Mammary epithelial cell (primary cell): ENCODE measurements at places on chromosomes 5 and 9.
A peak's percentile ranks its signal among the peaks of the same experiment; 100 is the strongest.

DNA sequence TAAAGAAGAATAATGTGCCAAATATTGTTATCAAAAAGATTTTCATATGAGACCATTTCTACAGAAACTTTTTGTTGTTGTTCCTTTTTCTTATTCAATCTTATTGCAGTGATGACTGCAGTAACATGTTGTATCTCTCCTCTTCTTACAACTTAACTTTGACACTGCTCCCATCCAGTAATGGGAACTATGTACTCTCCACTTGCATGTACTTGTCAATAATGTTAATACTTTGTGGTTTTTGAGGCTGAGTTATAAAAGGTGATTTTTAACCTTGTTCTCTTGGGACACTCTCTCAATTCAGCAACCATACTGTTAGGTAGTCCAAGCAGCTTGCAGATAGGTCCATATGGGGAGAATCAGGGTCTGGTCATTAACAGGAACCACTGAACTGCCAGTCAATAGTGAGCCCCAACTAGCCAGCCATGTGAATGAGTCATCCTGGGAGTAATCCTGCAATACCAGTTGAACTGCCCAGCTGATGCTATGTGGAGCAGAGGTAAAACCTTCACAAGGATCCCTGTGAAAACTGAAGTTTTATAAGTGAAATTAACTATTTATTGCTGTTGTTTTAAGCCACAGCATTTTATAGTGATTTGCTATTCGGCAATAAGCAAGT is 199.6 kb upstream of the DAB2 start:
- DNase-seq: peak; percentile 83

DNA sequence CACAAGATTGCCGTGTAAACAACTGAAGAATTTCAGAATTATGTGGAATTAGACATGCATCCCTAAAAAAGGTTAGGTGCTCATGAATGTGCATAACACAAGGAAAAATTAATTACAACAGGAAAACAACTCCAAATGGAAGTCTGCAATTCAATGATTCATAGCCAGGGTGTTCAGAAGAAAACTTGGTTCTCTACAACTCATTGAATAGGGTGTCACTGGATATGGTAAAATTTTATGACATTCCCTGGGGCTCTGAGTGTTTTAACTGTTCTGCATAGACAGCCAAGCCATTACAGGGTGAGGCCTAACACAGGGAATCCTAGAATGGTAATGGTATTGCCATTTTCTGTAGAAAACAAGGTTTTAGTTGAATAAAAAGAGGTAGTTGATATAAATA is 24.4 kb upstream of the ZSWIM6 start:
- no peak for DNase-seq

- no peak for DNase-seq
Measured at GRCh38 chr5:156474251-156474650, 147.3 kb downstream of the SGCD start.

GRCh38 chr5:134651531-134651930 is 2.9 kb downstream of the SEC24A start:
- no peak for DNase-seq

GRCh38 chr9:89477384-89477783 is 20.5 kb downstream of the SEMA4D start:
- no peak for DNase-seq

DNA sequence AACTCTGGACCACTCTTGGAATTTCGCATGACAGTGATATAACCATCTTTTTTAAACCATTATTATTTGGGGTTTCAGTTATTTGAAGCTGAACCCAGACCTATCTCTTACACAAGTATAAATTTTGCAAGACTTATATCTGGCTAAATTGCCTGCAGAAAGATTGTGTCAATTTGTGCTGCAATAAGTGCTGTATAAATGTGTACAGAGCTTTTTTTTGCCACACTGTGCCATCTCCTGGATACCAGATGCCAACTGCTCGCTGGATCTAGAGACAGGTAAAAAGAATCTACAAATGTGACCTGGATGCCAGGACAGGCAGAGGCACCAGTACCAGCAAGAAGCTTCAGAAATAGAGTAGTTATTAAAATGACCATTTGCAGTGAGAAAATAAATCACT is 25.9 kb upstream of the TTC39B start:
- no peak for DNase-seq

DNA sequence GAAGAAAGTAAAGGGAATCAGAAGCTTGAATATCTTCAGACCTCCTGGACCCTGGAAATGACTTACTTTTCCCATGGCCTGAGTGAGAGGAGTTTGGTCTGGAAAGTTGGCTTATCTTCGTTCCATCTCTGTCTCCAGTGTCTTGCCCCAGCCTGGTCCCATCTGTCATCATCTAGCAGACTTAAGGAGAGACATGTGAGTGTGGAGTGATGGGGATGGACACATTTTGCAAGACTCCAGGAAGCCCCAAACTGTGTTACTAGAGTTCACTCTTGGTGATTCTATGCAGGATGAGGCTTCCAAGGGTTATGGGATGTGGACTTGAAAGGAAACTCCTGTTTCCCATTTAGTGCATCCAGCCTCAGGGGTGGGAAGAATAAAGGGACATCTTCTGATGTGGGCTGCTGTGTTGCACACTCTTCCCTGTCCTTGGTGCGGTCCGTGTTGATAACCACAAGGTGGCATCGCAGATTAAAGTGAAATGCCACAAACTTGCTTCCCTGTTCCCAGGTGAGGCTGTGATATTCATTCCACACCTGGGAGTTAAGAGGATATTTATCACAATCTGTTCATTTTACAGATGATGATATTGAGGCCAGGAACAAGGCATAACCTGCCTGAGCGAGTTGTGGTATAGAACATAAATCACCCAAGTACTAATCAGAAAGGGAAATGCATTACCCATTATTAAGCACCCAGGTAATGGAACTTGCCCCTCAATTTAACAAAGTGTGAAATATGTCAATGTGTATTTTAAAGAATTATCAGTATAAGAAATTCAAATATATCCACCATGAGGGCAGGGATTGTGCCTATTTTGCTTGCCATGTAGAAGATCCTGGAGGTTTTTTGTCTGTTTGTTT is 269.9 kb upstream of the PAPPA start:
- DNase-seq: peak; percentile 66

DNA sequence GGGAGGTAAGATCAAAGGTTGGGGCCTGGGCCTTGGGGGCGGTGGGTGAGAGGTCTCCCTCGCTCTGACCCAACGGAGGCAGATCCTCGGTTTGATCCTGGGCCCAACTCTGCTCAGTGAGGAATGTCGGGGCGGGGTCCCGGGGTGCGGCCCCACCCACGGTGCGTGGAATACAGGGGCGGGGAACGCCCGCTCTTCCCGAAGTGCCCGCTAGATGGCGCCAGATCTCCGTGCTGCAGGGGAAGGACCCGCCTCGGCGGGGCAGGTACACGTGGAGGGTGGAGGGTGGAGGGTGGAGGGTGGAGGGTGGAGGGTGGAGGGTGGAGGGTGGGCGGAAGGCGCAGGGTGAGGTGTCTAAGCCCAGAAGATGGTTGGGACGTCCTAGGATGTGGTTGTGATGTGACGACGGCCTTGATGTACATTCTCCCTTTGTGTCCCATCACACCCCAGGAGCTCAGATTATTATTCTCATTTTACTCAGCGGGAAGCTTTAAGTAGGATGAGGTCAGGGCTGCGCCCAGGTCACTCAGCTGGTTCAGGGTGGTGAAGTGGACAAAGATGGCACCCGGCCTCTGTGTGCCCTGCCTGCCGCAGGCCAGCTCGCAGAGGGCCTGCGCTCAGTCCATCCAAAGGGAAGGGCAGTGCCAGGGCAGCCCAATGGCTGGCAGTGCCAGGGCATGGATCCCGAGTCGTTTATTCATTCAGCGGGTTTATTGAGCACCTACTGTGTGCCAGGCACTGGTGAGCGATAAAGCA is 9.4 kb upstream of the RPS14 start:
- peak; percentile 39 for DNase-seq

DNA sequence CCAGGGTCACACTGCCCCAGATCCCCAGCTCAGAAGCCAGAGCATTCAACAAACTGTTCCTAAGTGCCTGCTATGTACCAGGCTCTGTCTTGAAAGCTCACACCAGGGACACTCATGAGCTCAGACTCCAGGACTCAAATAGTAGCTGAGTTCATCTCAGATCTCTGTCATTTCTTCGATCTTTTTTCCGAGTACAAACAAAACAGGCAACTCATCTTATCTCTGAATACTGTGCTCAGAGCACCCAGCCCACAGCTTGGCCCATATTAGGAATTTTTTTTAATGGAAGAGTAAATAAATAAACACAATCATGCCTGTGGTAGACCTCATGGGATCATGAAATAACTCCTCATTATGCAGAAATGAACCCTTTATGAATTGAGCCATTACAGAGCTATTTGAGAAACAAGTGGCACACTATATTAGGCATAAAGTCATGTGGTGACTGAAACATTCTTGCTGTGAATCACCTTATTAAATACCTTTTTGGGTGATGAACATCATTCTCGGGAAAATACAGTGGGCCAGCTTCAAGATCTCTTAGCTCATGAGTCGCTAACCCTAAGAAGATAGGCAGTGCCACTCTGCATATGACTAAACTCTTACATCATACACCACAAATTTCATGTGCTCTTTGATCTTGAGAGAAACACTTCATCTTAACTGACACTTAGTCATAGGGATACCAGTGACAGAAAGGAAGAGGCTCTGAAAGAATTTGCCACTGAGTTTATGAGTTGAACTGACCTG is 9.9 kb downstream of the SH3RF2 start:
- peak; percentile 98 for DNase-seq

GRCh38 chr5:124736805-124737188 is 9.6 kb downstream of the ZNF608 start:
- no peak for DNase-seq

- no peak for DNase-seq
Measured at GRCh38 chr9:29775491-29775890, 2202.2 kb upstream of the C9orf72 start.

GRCh38 chr9:115118879-115119218 is 892 bp upstream of the TNC start:
- peak; percentile 94 for DNase-seq

GRCh38 chr5:72108202-72109061 is 1.2 kb downstream of the MAP1B start:
- peak; percentile 33 for DNase-seq

GRCh38 chr5:98742396-98743073 is 30.9 kb upstream of the RGMB start:
- DNase-seq: no peak

DNA sequence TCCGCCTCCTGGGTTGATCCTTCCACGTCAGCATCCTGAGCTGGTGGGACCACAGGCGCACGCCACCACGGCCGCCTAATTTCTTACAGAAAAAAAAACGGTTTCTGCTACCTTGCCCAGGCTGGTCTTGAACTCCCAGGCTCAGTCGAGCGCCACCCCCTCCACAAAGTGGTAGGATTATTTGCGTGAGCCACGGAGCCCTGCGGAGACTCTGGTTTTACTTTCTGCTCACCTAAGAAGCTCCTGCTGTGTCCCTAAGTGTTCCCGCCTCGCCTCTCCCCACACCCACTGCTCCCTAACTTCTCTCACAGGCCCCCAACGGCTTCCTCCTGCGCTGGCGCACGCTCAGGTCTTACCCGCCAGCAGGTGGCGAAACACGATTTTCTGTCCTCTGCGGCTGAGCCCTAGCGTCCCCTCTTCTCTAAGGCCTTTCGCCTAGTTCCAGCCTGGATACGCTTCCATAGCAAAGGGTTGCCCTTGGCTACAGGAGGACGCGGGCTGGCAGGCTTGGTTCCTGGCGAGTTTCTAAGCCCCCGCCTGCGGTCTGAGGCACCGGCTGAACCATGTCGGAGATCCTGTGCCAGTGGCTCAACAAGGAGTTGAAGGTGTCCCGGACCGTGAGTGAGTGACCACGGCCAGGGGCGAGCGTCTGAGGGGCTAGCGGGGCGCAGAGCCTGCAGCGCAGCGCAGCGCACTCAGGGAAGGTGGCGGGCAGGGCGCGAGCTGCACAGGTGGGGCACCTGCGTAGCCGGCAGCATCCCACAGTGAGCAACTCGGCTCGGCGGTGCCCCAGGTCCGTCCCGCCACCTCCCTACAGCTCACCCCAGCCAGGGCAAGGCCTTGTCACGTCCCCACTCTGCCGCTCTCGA is at the start of gene SPEF2:
Gene SPEF2, plus strand, starts transcription at position 429 of the 869 bp plus-strand sequence. Its CDS starts 135 bp downstream, at position 564.
- DNase-seq: peak; percentile 81

DNA sequence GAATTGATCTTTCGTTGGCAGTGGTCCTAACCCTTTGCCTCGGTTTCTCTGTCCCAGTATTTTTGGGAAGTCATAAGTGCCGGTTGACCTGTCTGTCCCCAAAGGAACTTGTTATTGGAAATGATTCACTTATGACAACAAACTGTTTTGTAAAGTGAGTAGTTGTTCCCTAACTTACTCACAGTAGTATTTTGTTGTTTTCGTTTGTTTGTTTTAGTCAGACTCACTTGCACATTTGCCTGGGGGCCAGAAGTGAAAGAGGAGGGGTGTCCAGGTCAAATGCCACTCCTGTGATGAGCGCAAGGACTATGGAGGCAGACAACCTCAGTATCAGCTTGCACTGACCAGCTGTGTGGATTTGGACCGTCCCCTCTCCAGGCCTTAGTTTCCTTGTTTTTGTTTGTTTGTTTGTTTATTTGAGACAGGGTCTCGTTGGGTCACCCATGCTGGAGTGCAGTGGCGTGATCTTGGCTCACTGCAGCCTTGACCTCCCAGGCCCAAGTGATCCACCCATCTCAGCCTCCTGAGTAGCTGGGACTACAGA is 47.3 kb downstream of the ANKRD55 start:
- DNase-seq: no peak
